Heart right ventricle (tissue), 16 donors: ENCODE measurements at places on chromosomes 7 and 10. TPM values are rescaled to one million over a fixed set of nuclear protein-coding genes. Genes with fewer than 3 reads are reported as not detected.

LRMDA gene
- total RNA-seq, result 14.0 TPM

DNA sequence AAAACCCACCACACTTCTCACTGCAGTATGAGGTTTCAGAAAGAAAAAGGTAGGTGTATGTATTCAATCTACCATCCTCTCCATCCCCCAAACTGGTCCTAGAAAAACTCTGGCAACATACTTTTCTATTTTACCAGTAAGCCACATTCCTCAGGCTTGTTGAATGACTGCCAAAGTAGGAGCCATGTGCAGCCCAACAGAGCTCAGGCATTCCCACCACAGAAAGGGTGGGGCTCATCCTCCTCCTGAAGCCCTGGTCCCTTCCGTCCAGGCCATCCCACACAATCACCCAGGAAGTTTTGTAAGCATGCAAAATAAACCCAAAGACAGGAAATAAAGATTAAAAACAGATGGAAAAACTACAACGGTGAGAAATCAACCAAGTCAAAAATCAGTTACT is 57.2 kb downstream of the MAD1L1 start:
- peak; percentile 69 for DNase-seq
- no peak overlapping the region for H3K4me3 ChIP-seq
- peaks cover 24% of the 10 kb centered on the region for H3K4me1 ChIP-seq
- no peaks in the 10 kb centered on the region for H3K27me3 ChIP-seq
- H3K36me3 ChIP-seq, result no peaks in the 10 kb centered on the region
- H3K27ac ChIP-seq, result no peak overlapping the region

DNA sequence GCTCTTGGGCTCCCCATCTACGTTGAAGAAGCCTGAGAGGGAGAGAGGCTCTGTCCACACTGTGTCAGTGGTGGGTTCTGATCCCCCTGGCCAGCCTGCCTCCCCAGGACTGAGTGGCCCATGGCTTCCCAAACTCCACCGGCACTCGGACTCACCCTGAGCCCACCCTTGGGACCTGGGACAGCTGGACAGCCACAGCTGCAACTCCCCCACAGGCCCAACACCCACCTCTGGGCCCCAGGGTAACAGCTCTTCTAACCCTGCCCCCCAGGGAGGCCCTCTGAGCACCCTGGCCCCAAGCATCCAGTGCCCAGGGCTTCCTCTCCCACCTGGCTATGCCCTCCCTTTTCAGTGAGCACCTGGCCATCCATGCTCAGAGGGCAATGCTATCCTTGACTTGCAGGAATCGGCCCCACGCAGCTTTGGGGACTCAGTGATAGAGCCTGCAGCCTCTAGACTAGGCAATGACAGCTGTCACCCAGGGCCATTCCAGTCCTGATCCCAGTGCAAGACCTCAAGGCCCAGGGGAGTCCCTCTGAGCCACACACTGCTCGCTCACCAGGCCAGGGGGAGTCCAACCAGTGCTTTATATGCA is 17.9 kb downstream of the OGDHL start:
- no peaks in the 10 kb centered on the region for H3K4me1 ChIP-seq
- H3K36me3 ChIP-seq, result no peaks in the 10 kb centered on the region

PNLIP gene
- 1.5 TPM for total RNA-seq

DNA sequence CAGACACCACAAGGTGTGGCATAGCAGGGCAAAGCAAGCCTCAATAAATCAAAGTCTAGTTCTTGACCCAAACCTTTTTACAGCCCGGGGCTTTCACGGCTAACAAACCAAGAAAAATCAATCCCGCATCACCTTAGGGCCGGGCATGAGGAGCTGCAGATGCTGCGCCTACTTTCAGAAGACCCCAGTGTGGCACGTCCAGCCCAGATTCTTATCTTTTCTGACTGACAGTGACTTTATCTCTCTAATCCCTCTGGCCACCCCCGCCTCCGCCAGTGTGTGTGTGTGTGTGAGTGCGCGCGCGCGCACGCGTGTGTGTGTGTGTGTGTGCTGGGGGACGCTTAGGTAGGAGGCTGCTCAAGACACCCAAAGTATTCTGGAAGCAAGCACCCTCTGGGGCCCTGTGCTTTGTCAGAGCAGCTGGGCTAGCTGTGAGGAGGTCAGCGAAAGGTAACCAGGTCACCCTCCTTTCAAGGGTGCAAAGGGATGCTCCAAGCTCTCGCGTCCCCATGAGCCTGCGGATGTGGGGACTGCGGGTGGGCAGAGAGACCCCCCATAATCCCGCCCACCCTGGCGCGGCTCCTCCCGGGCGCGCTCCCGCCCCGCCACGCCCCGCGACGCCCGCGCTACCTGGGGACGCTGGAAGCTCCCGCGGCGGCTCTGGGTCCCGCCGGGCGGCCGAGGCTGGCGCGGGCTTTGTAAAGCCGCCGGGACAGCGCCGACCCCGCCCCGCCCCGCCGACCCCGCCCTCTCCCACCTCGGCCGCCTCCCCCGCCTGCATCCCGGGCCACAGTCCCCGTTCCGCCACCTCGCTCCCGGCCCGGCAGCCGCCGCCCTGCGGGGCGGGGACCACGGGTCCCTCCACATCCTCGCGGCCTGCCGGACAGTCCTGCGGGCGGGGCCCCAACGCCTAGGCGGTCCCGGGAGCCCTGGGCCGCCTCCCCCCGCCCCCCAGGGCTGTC is 57.1 kb upstream of the RHOBTB1 start:
- no peak overlapping the region for H3K4me3 ChIP-seq
- H3K4me1 ChIP-seq, result no peaks in the 10 kb centered on the region
- peak; percentile 17 for DNase-seq
- peaks cover 26% of the 10 kb centered on the region for H3K27me3 ChIP-seq
- no peaks in the 10 kb centered on the region for H3K36me3 ChIP-seq
- no peak overlapping the region for H3K27ac ChIP-seq

SLC39A12 gene
- 0.08 TPM for total RNA-seq

CHN2 gene
- total RNA-seq, result 5.9 TPM

RNF32 gene
- total RNA-seq, result not detected

DNA sequence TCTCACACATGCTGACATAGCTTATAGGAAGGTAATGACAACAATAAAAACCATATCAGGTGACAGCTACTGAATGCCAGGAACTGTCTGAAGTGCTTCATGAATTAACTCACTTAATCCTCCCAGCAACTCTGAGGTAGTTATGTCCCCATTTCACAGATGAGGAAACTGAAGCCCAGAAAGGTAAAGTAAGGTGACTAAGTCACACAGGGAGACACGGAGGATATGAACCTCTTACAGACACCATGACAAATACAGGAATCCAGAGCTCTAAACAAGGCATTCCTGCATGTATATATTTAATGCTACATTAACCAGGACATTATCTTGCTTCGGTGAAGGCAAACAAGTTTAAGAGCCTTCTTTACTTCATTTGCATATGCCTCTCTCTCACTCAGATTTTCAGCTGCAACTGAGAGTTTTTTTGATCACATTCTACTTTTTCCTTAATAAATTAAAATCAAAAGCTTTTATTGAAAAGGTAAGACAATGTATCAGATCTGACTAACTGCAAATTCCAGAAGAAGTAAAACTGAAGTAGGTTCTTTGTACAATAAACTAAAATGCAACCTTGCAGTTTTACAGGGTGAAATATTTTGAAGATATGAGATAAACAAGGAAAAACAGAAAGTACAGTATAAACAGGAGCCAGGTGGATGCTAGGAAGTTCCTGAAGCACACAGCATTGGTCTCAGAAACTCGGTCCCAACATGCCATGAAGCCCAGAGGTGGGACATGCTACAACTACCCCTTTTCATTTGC is 79.5 kb downstream of the SGMS1 start:
- no peaks in the 10 kb centered on the region for H3K36me3 ChIP-seq
- DNase-seq, result no peak
- H3K4me1 ChIP-seq, result peaks cover 14% of the 10 kb centered on the region
- H3K27me3 ChIP-seq, result no peaks in the 10 kb centered on the region

GRCh38 chr7:149781921-149782320 is 8.5 kb upstream of the ZNF467 start:
- H3K4me1 ChIP-seq, result peaks cover 2% of the 10 kb centered on the region
- no peaks in the 10 kb centered on the region for H3K36me3 ChIP-seq
- H3K27me3 ChIP-seq, result peaks cover 1% of the 10 kb centered on the region
- H3K4me3 ChIP-seq, result no peak overlapping the region
- DNase-seq, result no peak

- no peak overlapping the region for H3K4me3 ChIP-seq
- H3K4me1 ChIP-seq, result no peaks in the 10 kb centered on the region
- no peak overlapping the region for H3K27ac ChIP-seq
Measured at GRCh38 chr10:26242706-26243350, 26.3 kb downstream of the GAD2 start.

DNA sequence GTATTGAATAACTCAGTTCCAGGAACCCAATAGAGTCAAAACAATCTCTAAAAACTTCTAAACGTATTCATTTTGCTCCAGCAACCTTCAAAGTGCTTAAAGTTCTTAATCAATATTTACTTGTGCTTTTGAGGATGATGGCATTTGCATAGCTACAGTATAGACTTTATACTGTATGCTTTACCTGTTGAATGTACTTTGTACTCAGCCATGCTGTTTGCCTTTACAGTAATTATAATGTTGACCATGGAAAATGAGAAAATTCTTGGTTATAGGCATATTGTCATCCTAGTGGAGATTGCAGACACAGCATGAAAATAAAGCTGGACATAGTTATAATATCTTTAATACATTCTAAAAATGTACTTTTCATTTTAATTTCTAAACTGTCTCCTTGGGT is 762.7 kb upstream of the PHF14 start:
- H3K27me3 ChIP-seq, result no peaks in the 10 kb centered on the region
- H3K27ac ChIP-seq, result no peak overlapping the region

DNA sequence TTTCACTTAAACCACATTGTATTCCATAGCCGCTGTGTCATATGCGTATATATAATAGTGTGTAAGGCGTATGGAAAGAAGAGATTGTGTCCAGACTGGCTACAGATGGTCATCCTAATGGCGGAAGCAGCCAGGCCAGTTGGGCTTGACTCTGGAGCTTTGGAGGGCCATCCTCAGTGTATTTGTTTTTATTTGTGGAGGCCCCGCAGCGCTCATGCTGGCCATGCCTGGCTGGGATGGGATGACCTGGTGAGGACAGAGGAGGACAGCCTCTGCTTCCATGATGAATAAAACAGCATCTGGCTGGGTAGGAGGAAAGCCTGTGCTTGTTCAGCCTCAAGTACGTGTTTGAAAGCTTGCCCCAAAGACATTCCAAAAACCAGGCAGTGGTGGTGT is 220.3 kb downstream of the EBF3 start:
- no peaks in the 10 kb centered on the region for H3K36me3 ChIP-seq
- no peak overlapping the region for H3K4me3 ChIP-seq
- no peak overlapping the region for H3K27ac ChIP-seq
- H3K27me3 ChIP-seq, result no peaks in the 10 kb centered on the region
- no peak for DNase-seq

DNA sequence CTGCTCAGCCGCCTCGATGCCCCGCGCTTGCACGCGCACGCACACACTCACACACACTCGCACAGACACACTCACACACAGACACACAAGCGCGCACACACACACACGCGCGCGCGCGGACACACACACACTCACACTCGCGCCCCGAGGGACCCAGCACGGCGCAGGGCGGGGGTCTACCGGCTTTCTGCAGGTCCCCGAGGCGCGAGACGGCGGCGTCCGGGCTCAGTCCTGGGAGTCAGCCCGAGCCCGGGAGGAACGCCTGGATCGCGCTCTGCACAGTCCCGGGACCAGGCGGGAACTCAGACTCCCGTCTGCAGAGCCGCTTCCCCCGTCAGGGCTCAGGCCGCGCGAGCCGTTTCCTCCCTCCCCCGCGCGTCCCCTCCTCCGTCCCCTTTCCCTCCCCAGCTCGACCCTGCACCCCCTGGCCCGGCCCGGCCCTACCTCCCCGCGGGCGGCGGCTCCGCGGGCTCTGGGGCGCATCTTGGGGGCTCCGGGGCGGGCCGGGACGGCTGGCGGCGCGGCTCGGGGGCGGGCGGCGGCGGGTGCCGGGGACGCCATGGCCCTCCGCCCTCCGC is 464 bp downstream of the DENND2A start:
- peak; percentile 51 for DNase-seq
- H3K27me3 ChIP-seq, result peaks cover 60% of the 10 kb centered on the region
- H3K27ac ChIP-seq, result peak overlapping the region; percentile 92
- no peaks in the 10 kb centered on the region for H3K36me3 ChIP-seq
- peaks cover 42% of the 10 kb centered on the region for H3K4me1 ChIP-seq
- H3K4me3 ChIP-seq, result peak overlapping the region; percentile 68

DNA sequence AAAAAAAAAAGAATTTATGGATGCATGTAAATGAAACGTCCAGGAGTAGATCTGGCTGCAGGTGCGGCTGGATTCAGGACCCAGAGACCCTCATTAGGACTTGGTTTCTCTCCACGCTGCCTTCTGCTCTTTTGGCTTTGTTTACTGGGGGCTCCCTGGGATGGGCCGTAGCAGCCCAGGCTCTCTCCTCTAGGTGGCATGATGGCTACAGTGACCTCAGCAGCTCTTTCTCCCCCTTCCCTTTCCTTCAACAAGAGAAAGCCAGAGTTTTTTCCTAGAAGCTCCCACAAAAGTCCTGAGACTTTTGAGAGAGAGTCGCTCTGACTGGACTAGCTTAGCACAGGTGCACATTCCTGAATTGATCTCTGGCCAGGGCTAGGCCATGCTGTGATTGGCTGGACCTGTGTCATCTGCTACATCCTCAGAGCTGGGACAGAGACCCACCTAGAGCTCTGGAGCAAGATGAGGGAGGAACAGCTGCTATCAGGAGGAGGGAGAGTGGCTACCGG is 67.8 kb upstream of the PDCD4 start:
- no peaks in the 10 kb centered on the region for H3K36me3 ChIP-seq
- H3K27me3 ChIP-seq, result no peaks in the 10 kb centered on the region
- DNase-seq, result no peak
- H3K4me1 ChIP-seq, result peaks cover 25% of the 10 kb centered on the region
- H3K4me3 ChIP-seq, result no peak overlapping the region
- H3K27ac ChIP-seq, result peak overlapping the region; percentile 9

GRCh38 chr10:35396560-35397434 is 60.5 kb downstream of the CCNY start:
- H3K4me1 ChIP-seq, result peaks cover 82% of the 10 kb centered on the region
- no peak for DNase-seq
- no peaks in the 10 kb centered on the region for H3K27me3 ChIP-seq
- no peak overlapping the region for H3K27ac ChIP-seq
- H3K4me3 ChIP-seq, result no peak overlapping the region

MMRN2 gene
- total RNA-seq, result 39.2 TPM

DNA sequence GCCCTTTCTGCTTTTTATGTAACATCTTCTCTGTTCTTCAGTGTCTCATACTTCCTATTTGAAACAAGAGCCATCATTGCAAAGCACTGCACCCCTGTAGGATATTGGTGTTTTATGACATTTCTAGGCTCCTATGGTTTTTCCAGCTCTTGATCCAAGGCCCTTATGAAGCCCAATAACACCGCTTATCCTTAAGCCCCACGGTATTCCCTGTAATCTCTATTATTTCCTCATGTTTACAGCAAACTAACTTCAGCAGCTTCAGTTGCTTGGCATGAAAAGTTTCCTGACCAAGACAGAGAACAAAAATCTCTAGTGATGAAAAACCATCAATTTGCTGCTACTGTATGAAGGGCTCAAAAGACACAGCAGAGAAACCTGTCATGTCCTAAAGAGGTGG is 34.1 kb upstream of the TES start:
- no peaks in the 10 kb centered on the region for H3K36me3 ChIP-seq
- H3K4me3 ChIP-seq, result no peak overlapping the region
- H3K4me1 ChIP-seq, result no peaks in the 10 kb centered on the region
- H3K27me3 ChIP-seq, result no peaks in the 10 kb centered on the region
- no peak overlapping the region for H3K27ac ChIP-seq
- DNase-seq, result no peak

GRCh38 chr10:121490871-121491519 is 107.2 kb downstream of the FGFR2 start:
- H3K4me1 ChIP-seq, result no peaks in the 10 kb centered on the region
- peak; percentile 22 for DNase-seq
- H3K4me3 ChIP-seq, result no peak overlapping the region
- no peaks in the 10 kb centered on the region for H3K36me3 ChIP-seq
- no peaks in the 10 kb centered on the region for H3K27me3 ChIP-seq
